ENCODE measurements at places on chromosomes 6 and 20. TPM values are rescaled to one million over a fixed set of nuclear protein-coding genes. Genes with fewer than 3 reads are reported as not detected.

- no peak for DNase-seq
Observed at GRCh38 chr6:16311763-16312162, 73.4 kb downstream of the GMPR start.

DNA sequence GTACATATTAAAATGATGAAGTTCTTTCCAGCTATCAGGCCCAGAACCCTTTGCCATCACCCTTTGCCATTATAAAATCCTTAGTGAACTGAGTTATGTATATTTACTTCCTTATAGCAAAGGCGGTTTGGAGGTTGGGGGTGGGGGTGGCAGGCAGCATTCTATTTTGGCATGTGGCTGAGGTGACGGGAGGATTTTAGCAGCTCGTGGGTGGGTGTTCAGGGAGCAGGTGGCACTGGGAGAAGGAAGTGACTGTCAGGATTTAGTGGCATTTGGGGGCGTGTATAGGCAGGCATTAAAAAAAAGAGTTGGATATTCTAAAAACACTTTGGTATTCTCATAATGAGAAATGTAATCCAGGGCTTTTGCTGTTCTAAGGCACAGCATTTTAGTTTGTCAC, 150.7 kb downstream of the RIMS1 start:
- no peak for DNase-seq

DNA sequence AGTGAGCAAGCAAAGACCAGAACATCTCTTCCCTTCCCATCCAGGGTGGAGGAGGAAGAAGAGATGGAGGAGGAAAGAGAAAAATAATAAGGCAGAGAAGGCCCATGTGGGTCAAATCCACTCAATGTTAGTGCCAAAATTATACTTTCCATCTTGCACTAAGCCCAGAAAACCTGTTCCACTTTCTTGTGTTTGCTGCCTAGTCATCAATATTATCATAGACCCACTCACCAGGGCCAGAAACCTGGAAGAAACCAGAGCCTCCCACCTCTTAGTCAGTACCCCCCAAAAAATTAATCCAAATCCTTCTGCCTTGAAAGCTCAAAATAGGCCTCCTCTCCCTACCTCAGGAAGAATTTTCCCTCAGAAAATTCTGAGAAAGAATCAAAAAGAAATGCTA, 171.1 kb downstream of the SOD2 start:
- no peak for DNase-seq

LY6G6D gene
- not detected for polyA plus RNA-seq

SLC12A5 gene
- not detected for polyA plus RNA-seq

Data from CD4-positive, alpha-beta memory T cell (primary cell).